Tracheal epithelial cell (primary cell): ENCODE measurements at places on chromosomes 2 and 18. TPM values are rescaled to one million over a fixed set of nuclear protein-coding genes. Genes with fewer than 3 reads are reported as not detected.

Gene SPEG
- 1.5 and 4.8 TPM in 2 replicates for total RNA-seq

Gene RAB6C
- not detected in 2 replicates for total RNA-seq

Gene VWC2L
- not detected in 2 replicates for total RNA-seq

Gene COL3A1
- total RNA-seq = 0.43 and 2.7 TPM in 2 replicates

Gene DSG4
- not detected in 2 replicates for total RNA-seq
